CMK (cell line): ENCODE measurements at places on chromosomes 2 and 18.

DNA sequence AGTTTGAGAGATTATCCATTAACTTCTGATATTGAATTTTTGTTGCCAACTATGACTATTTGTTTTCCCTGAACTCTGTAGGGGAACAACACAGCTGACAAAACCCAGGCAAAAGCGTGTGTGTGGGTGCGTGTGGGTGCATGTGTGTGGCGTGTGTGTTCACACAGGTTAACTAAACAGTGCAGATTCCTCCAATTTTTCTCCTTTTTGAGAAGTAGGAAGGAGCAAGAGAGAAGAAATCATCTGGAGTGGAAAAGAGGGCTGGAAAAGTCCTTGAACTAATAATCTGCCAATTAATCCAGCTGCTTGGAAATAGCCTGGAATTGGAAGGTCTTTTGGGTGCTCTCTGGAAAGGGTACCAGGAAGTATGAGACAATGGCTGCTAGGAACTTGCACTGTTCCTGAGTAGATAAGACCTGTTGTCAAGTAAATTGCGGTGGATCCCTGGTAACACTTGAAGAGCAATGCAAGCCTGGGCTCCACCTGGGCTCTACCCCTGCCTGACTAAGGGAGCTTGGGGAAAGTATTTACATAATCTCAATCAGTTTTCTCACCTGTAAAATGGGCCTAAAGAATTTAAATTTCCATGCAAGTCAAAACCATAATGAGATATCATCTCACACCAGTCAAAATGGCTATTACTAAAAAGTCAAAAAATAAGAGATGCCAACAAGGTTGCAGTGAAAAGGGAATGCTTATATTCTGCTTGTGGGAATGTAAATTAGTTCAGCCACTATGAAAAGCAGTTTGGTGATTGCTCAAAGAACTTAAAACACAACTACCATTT lies 40.5 kb upstream of the IL1R1 start:
- no peak for DNase-seq

GRCh38 chr2:121599963-121600651 lies 49.2 kb downstream of the CLASP1 start:
- DNase-seq = no peak

DNA sequence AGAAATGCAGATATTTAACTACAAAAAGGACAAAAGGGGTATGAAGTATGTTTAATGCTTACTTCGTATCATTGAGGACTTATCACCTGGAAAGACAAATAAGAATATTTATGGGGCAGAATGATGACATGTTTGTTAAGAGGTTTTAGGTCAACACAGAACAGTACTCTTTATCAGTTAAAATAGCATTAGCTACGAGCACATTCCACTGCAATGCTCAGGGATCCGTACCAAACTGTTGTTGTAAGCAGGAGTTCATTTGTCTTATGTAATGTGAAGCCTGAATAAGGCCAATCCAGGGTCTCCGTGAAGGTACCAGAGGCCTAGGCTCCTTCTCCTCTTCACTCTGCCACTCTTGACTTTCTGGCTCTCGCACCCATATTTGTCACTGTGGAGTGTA lies 465.7 kb upstream of the NRP2 start:
- DNase-seq = no peak

GRCh38 chr2:83689402-83689801 lies 769.7 kb downstream of the SUCLG1 start:
- DNase-seq = no peak

GRCh38 chr2:21740484-21740883 lies 616.7 kb downstream of the TDRD15 start:
- no peak for DNase-seq

- no peak for DNase-seq
These were observed 14.8 kb upstream of the STEAP3 start for GRCh38 chr2:119208791-119209203.

DNA sequence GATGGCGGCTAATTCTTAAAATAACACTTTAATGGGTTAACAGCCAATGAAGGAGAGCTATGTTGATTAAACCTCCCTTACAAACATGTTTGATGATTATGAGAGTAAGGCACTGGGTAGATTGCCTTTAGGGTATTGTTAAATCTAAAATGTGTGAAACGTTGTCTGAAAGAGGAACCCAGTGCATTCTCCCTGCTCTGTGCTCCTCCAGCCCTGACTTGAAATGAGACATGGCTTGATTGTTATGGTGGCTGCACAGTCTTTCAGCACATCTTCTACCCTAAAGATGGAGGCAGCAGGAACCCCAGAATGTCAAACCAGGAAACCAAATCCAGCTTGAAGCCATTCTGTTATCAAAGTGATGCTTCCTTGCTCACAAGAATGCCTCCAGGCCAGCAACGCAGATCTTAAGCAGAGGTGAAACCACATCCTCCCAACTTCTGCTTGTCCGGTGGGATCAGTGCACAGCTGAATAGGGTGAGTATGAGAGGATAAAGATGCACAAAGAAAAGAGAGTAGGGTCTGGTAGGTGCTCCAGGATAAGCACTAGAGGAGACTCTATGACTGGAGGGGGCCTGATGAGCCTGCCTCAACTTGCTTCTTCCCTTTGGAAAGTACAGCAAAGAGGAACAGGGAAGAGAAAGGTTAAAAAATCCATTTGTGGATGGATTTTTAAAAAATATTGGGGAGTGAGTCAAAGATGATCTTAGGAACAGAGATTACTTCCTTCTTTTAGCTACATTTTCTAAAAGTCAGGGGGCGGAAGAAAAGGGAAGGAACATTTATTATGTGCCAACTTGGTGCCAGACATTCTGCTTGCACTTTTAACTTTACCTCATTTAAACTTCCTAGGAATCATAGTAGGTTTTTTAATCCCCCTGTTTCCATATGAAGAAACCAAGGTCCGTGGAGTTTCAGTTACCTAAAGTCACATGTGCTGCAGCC lies 523.0 kb downstream of the TXNL1 start:
- no peak for DNase-seq
